Right ventricle myocardium superior (tissue), 1 donor: ENCODE measurements at places on chromosomes 16 and 17. TPM values are rescaled to one million over a fixed set of nuclear protein-coding genes. Genes with fewer than 3 reads are reported as not detected.

DNA sequence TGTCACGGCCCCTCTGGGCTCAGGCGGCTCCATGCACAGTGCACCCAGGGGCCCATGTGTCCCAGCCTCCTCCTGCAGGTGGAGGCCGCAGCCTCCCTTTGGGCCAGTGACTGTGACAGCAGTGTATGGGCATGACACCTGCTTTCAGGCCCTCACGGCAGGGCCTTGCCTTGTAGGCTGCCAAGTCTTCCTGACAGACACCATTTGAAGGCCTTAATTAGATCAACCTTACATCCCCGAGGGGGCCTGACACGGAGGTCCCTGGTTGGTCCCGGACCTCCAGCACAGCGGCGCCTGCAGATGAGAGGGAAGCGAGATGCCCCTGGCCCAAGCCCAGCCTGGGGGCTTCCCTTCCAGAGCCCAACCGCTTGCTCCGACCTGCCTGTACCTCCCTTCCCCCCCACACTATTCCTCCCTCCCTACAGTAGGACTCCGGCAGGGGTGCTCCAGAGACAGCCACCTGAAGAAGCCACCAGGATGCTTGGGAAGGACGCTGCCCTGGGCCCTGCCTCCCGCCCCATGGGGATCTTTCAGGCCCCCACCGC lies 31.9 kb downstream of the BAIAP2 start:
- no peak for DNase-seq

DNA sequence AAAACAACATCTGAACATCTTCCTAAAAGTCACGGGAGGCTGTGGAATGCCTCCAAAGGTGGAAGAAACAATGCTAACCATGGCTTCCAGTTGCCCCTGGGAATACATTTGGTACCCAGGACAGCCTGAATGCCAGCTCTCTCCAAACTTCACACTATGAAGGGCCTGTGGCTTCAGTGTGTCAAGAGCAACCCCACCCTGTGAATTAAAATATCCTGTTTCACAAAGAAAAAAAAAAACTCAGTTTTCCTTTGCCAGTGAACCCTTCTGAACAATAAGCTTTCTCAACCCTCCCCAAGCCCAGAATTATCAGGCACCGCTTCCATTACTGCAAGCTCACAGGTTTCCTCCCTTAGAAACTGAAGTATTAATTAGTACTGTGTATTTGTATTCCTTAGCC lies 69.8 kb downstream of the SLC39A11 start:
- DNase-seq, result no peak

DNA sequence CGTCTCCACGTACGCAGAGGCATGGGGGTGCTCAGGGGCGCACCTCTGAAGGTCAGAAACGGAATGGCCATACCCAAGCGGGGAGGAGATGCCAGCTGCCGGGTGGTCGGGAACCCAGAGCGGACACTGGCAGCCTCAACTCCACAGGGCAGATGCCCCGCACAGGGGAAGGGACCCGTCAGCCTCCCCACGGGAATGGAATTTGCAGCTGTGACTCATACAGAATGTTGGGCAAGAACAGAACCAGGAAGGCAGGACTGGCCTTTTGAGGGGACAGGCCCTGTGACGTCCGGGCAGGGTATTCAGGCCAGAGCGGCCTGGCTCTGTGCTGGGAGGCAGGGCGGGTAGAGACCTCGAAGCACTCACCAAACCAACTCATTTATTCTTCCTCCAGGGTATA lies 7.5 kb downstream of the TK1 start:
- DNase-seq, result no peak

DNA sequence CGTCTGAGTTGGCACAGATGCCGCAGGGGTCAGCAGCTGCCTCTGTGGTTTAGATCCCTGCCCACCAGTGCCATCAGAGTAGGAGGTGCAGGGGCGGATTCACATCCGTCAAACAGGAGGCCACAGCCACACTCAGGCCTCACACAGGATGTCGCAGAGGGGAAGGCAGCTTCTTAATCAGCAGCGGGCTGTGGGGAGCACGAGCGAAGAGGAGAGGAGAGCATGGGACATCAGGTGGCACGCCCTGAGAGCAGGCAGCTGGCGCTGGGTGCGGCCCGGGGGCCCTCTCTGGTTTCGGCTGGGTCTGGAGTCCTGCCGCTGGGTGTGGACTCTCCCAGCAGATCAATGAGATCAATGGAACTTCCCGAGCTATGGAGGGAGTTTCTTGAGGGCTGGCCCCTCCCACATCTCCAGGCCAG lies 9.6 kb downstream of the LLGL2 start:
- DNase-seq, result no peak

DNA sequence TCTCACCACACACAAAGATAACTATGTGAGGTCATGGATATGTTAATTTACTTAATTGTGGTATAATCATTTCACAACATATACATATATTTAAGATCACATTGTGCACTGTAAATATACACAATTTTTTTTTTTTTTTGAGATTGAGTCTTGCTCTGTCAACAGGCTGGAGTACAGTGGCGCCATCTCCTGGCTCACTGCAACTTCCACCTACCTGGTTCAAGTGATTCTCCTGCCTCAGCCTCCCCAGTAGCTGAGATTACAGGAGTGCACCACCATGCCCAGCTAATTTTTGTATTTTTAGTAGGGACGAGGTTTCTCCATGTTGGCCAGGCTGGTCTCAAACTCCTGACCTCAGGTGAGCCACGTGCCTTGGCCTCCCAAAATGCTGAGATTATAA lies 11.5 kb upstream of the PRSS54 start:
- DNase-seq, result no peak

GRCh38 chr17:6126768-6127167 lies 56.6 kb downstream of the WSCD1 start:
- DNase-seq, result no peak

DNA sequence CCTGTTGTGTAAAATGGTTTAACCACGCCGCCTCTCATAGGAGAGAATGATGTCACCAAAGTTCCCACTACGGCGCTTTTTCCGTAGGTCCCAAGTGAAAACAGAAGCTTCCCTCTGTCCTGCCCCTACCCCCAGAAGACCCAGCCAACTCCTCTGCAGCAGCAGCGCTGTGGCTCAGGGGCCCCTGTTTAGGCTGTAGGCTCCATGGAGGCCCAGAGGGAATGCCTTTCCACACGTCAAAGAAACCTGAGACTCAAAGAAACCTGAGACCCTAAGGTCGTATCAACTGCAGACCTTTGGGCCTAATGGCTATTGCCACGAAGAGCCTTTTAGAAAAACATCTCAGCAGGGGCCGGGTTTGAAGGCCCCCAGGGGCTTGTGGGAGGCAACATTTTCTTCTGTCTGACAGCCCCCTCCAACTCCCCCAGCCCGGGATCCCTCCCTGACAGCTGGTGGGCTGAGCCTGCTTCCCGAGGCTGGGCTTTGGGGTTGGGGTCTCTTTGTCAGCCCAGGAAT lies 43.1 kb upstream of the MEAK7 start:
- DNase-seq, result no peak

GRCh38 chr17:76492123-76492988 lies 8.9 kb downstream of the RHBDF2 start:
- DNase-seq, result peak; percentile 57

DNA sequence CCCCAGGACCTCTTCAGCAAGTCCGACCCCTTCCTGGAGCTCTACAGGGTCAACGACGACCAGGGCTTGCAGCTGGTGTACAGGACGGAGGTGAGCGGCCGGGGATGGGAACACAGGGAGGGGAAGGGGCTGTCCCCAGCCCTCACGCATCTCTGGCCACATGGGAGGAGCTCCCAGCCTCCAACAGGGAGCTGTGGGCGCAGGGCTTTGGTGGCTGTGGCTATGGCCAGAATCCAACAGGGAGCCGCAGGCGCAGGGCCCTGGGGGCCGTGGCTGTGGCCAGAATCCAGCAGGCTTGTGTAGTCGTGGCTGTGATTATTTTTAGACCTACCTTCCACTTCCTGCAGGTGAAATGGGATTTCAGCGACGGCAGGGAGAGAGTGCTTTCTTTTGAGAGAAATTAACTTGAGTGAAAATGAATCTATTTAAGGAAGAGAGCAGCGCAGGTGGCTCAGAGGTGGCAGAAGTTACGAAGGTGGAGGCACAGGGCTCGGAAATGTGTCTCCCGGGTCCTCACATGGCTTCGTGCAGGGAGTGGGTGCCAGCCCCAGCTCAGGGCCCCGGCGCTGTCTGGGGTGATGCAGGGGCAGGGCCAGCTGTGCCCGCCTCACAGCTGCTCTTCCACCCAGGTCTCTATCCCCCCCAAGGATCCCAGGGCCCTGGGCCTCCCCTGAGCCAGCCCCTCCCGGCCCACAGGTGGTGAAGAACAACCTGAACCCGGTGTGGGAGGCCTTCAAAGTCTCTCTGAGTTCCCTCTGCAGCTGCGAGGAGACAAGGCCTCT lies 9.4 kb downstream of the CPNE7 start:
- no peak for DNase-seq

Gene RAPGEFL1
- total RNA-seq, result 2.7 TPM

Gene BPTF
- 68.7 TPM for total RNA-seq

Gene GJC1
- 16.1 TPM for total RNA-seq

Gene PARN
- 16.1 TPM for total RNA-seq

Gene TVP23A
- total RNA-seq, result 0.19 TPM
